Sigmoid colon (tissue), 7 donors: ENCODE measurements at places on chromosomes 1 and 21. TPM values are rescaled to one million over a fixed set of nuclear protein-coding genes. Genes with fewer than 3 reads are reported as not detected.

- DNase-seq = no peak
These were observed 27.3 kb upstream of the MED18 start for GRCh38 chr1:28301368-28302174.

GRCh38 chr1:168386492-168386891 is 105.8 kb downstream of the TBX19 start:
- DNase-seq = no peak

DNA sequence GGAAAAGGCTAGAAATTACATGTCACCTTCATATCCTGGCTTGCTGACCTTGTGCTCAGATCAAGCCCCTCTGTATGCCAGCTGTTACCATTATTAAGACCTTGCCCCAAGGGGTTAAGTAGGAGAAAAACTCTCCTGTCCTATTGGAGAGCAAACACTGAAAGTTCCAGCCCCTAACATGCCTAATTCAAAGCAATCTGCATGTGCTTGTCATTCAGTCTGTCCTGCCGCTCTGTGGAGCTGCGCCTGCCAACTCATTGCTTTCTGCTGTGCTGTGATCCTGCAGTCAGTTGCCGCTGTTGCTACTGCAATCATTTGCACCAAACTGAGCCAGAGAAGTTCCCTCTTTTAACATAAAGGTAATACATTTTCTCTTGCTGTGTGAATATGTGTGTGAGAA is 113.4 kb downstream of the DISP1 start:
- DNase-seq = peak; percentile 75

- DNase-seq = no peak
These were observed 155.9 kb downstream of the DISP1 start for GRCh38 chr1:222970711-222971110.

DNA sequence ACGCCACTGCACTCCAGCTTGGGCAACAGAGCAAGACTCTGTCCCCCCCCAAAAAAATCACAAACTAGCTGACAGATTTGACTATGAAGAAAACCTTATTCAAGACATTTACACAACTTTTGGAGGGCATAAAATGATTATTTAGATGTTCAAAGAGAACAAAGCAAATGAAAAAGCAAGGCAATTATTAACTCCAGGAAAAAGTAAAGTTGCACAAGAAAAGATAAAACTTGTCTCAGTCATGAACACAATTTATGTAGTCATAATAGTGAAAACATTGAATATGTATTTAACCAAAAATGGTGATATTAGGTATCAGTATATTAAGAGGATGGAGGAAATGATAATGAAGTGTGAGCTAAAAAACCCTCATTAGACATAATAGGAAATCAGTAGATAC is 11.9 kb upstream of the TARDBP start:
- no peak for DNase-seq

DNA sequence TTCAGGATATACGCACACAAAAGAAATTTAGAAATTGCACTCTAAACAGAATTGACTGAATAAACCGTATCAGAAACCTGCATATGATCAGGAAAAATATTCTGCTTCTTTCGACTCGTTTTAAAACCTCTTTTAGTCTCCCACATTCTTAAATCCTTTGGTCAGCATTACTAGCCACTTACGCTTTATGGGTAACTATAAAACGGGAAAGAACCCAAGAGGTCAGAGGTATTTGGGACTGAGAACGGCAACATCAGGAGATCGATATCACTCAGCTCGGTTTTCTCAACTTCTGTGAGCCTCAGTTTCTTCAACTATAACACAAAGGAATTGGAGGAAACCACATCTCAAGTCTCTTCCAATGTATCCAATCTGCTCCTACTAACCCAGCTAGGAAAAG is 36.4 kb upstream of the ANGPTL7 start:
- no peak for DNase-seq

DNA sequence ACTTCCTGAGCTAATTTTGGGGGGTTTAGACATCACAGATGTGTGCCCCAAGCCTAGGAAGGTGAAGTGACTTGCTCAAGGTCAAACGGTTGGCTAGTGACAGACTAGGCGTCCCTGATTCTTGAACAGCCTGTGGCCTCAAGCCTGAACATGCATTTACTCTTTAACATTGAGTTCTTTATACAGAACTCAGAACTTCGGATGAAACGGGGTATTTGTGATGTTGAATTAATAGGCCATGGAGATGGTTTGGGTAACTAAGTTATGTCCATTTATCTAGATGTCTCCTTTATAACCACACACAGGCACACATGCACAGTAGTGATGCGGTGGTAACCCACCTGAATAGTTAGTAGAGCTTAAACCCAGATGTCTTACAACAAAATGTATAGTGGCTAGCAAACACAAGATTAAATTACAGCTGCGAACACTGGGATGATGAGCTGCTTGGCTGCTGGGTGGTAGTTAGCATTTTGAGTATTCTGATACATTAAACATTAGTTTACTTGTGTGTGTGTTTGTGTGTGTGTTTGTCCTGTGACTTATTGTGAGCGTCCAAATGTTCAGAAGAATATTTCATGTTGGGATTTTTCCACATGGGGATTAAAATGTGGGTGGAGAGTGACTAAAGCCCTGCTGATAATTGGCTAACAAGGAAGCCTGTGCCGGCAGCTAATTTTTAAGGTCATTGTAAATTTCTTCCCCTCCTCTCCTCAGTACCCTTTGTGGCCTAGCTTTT is 2.3 kb downstream of the ATP1A1 start:
- no peak for DNase-seq

- no peak for DNase-seq
These were observed 10.2 kb downstream of the NFASC start for GRCh38 chr1:204880906-204881305.

DNA sequence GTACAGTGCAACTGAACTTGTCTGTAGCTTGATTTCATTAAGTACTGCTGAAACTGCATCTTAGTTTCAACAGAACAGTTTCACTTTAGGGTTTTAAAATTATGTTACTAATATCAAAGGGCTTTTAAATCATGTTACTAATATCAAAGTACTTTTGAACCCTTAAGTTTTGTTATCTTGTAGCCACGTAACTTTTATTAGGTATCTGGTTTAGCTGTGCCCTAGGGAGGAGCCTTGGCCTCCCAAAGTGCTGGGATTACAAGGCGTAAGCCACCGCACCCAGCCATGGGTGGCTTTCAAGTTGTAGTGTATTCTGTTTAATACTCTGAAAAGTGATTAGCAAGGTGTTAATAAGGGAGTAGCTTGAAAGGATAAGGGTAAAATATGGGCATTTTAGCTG is 2.0 kb downstream of the KDM4A start:
- DNase-seq = no peak

DNA sequence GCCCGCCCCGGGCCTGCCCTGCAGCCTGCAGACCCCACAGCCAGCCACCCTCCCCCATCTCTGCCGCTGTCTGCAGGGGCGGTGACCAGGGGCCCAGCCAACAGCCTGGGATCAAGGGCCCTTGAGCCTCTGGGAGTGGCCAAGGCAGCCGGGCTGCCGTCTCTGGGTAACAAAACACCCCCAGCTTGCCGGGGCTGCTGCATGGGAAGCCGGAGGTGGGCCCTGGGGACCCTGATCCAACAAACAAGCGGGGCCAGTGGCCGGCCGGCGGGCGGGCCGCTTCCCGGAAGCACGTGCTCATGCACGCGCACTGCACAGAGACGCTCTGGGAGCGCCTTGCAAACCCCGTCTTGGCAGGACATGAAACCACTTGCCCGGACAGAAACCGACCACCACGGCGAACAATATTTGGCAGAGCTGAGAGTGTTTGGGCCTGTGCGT is 13.2 kb downstream of the MEGF6 start:
- DNase-seq = no peak

GRCh38 chr21:34513129-34513675 is 1.2 kb upstream of the KCNE1 start:
- no peak for DNase-seq

GRCh38 chr1:169133228-169133576 is 26.7 kb downstream of the ATP1B1 start:
- no peak for DNase-seq

PIGM gene
- total RNA-seq = 4.7 TPM

CRP gene
- total RNA-seq = not detected

PALMD gene
- total RNA-seq = 12.5 TPM
